HFFc6 (cell line): ENCODE measurements at places on chromosomes 6 and 20. TPM values are rescaled to one million over a fixed set of nuclear protein-coding genes. Genes with fewer than 3 reads are reported as not detected.

DNA sequence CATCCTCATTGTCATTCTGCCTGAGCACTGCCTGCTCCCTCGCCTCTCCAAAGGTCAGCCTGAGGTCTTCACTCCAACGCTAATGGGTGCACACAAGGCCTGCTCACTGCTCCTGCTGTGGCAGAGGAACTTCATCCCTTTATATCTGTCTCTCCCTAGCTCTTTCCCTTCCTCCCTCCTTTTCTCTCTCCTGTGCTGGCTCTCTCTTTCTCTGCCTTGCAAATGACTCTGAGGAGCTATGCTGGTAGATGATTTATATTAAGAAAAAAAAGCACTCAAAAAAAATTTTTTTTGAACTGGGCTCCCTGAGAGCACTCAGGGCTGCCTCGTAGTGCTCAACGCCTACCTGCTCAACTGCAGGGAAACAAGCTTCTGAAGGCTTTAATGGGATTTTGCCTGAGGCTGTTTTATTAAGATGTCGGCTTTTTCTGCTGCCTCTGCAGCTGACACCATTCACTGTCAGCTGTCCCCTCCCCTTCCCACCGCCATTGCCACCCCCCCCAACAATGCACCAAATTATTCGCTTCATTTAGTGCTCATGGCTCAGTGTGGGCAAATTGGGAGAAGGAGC lies 137.7 kb upstream of the DEFB112 start:
- H3K27me3 ChIP-seq, result no peaks in the 10 kb centered on the region
- H3K4me3 ChIP-seq, result no peak overlapping the region
- H3K36me3 ChIP-seq, result no peaks in the 10 kb centered on the region

The ERVFRD-1 gene
- total RNA-seq, result not detected in 3 replicates

The VNN1 gene
- 0.06 to 0.13 TPM (median 0.08 TPM) in 3 replicates for total RNA-seq

The C20orf202 gene
- total RNA-seq, result not detected in 3 replicates

DNA sequence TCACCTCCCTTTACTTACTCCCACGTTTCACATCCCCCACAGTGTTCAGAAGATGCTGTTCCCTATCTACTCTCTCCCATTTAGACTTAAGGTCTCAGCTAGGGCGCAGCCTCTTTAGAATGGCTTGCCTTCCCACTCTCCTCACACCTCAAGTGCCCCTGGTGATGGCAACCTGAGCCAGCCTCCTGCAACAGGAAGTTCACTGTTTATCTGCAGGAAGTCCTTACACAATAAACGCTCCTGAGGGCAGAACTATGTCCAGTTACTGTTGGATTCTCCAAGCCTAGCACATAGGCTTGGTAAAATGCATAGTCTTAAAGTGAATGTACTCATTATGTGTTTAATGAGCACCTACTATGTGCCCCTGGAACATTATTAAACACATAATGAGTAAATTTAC lies 21.9 kb upstream of the RAB22A start:
- H3K4me3 ChIP-seq, result no peak overlapping the region
- no peak overlapping the region; the same call in 1 of the 2 replicates for H3K27ac ChIP-seq
- DNase-seq, result no peak
- H3K4me1 ChIP-seq, result peaks cover 19% of the 10 kb centered on the region
- H3K36me3 ChIP-seq, result peaks cover 12% of the 10 kb centered on the region
- H3K27me3 ChIP-seq, result no peaks in the 10 kb centered on the region

The PLN gene
- total RNA-seq, result not detected in 3 replicates

The RIMS4 gene
- not detected in 3 replicates for total RNA-seq

GRCh38 chr6:165615636-165616035 lies 47.4 kb downstream of the PDE10A start:
- no peak for DNase-seq
- H3K4me3 ChIP-seq, result no peak overlapping the region
- peaks cover 7% of the 10 kb centered on the region; the same call in 1 of the 2 replicates for H3K36me3 ChIP-seq
- no peak overlapping the region for H3K27ac ChIP-seq
- H3K4me1 ChIP-seq, result no peaks in the 10 kb centered on the region

The ARG1 gene
- not detected in 2 replicates for total RNA-seq

The ADGRB3 gene
- total RNA-seq, result 0.02 TPM in 1 of 3 replicates, not detected in the others

DNA sequence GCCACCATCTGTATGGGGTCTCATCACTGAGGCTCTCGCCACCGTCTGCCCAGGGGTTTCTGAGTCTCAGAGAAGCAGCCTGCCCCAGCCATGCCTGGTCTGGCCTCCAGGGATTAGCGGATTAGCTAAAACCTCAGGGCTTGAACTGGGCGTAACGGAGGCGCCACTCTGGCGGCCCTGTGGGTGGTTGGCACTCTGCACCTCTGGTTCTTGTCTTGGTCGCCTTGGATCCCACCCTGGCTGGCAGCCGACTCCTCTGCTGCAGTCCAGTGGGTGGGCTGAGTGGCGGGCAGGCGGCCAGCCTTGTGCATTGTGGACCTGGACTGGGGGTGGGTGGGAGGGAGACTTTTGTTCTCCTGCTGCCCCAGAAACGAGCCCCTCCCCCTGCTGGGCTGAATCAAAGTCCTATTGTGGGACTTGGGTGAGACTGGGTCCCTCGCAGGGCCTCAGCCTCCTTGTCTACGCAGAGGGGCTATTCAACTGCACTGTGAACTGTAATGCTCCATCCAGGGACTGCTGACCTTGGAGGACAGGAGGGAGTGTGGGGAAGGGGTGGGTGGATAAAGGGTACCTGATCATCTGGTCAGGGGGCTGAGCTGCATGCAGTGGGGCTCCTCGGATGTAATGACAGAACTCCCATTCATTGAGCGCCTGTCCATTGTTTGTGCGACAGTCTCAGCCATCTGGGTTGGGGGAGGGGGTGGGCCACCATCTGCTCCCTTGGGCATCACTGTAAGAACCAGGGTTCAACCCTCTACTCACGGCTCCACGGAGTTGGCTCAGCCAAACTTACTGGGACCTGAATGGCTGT lies 23.9 kb downstream of the SUN5 start:
- H3K27ac ChIP-seq, result no peak overlapping the region
- H3K4me1 ChIP-seq, result peaks cover 6% of the 10 kb centered on the region; the same call in 1 of the 2 replicates
- peaks cover 30% of the 10 kb centered on the region for H3K27me3 ChIP-seq
- DNase-seq, result no peak
- H3K36me3 ChIP-seq, result no peaks in the 10 kb centered on the region
- no peak overlapping the region for H3K4me3 ChIP-seq

GRCh38 chr6:157663261-157663660 lies 159.8 kb upstream of the SNX9 start:
- H3K4me1 ChIP-seq, result peaks cover 20% of the 10 kb centered on the region
- no peaks in the 10 kb centered on the region; the same call in 1 of the 2 replicates for H3K27me3 ChIP-seq
- H3K27ac ChIP-seq, result no peak overlapping the region
- H3K4me3 ChIP-seq, result no peak overlapping the region
- no peak for DNase-seq

- H3K4me3 ChIP-seq, result no peak overlapping the region
- no peak for DNase-seq
- H3K27ac ChIP-seq, result no peak overlapping the region
- H3K36me3 ChIP-seq, result peaks cover 6% of the 10 kb centered on the region
- H3K4me1 ChIP-seq, result peaks cover 44% of the 10 kb centered on the region
- no peaks in the 10 kb centered on the region for H3K27me3 ChIP-seq
Observed at GRCh38 chr6:148713921-148714320, 32.9 kb upstream of the UST start.

DNA sequence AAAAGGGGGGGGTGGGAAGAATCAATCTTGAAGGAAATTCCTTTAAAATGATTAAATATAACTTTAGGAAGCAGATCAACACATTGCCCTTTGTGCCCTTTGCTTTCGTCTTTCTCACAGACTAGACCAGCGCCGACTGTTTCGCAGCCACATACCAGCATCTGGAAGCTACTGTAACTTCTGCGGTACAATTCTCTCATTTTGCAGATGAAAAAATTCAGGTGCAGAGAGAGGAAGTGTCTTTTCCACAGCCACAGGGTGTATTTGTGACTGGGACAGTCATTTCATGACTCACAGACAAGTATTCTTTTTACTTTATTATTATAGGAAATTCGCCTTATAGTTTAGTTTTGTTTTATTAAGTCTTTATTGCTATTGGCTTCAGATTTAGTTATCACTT lies 84.2 kb downstream of the UST start:
- DNase-seq, result no peak
- H3K4me1 ChIP-seq, result peaks cover 49% of the 10 kb centered on the region
- H3K27me3 ChIP-seq, result no peaks in the 10 kb centered on the region
- no peak overlapping the region for H3K4me3 ChIP-seq
- H3K36me3 ChIP-seq, result no peaks in the 10 kb centered on the region

The OTOR gene
- not detected in 3 replicates for total RNA-seq
